Dermis blood vessel endothelial cell (primary cell): ENCODE measurements at places on chromosomes 12 and 14.
A peak's percentile ranks its signal among the peaks of the same experiment; 100 is the strongest.

DNA sequence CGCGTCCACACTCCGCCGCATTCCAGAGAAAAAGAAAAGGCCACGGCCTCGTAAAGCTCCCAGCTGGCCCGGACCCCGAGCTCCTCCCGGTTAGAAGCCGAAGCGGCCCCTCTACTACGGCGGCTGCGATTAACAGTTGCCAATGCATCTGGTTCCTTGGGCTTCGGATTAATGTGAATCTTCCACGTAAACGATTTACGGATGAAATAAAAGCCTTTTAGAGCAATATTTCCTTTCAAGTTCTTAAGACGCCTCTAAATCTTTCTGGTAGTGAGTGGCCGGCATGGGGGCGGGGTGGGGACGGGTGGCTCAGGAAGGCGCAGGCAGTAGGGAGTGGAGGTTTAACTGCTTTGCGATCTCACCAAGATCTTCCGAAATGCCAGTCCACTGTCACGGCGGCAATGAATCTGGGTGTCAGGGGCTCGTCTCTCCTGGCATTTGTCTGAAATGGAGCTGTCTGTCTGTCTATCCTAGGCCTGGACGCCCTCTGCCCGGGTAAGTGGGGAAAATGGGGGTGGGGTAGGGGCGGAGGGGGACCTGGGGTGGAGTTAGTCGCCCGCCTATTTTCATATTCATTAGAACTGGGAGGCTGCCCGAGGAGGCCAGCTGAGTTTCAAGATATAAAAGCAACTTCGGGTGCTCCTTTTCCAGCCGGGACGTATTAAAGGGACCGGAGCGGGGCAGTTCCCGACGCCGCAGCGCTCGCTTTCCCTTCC, 413 bp upstream of the ALX1 start:
- peak; percentile 15 for DNase-seq

- DNase-seq = no peak
Measured at GRCh38 chr14:64950889-64951288, 8.3 kb upstream of the GPX2 start.

DNA sequence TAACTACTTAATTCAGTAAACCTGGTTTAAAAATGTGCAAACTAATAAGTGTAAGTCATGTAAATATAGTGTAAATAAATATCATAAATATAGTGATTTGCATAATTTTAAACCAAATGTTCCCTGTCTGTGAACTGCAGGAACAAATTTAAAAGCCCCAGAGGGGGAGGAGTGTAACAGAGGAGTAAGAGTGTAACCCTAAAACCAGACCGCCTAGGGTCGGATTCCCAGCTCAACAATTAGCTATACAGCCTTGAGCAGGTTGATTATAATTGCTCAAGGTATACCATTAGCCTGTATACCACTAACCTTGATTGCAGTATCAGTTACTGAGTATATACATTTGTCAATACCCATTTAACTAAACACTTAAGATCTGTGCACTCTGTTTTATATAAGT, 218.4 kb downstream of the ADAMTS20 start:
- no peak for DNase-seq

DNA sequence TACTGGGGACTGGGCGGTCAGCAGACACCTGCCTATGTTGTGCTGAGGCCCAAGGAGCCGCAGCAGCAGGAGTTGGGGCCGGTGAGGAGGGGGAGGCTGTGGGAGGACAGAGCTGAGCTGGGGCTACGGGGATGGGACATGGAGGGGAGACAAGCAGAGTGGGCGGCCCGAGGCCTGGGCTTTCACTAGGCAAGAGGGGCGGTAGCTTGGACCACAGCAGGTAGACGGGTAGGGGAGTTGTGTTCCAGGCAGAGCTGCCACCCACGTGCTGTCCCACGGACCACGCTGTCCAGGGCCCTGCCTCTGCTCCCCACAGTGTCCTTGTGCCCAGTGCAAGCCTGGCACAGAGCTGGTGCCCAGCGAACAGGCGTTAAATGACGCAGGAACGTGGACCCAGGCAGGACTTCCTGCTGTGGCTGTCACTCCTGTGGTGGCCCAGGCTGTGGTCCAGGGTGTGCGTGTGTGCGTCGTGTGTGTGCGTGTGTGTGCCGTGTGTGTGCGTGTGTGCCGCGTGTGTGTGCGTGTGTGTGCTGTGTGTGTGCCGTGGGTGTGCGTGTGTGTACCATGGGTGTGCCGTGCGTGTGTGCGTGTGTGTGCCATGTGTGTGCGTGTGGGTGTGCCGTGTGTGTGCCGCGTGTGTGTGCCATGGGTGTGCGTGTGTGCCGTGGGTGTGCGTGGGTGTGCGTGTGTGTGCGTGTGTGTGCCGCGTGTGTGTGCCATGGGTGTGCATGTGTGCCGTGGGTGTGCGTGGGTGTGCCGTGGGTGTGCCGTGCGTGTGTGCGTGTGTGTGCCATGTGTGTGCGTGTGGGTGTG, 6.8 kb downstream of the CEP170B start:
- no peak for DNase-seq

GRCh38 chr14:89858089-89858488, 96.4 kb downstream of the EFCAB11 start:
- no peak for DNase-seq

DNA sequence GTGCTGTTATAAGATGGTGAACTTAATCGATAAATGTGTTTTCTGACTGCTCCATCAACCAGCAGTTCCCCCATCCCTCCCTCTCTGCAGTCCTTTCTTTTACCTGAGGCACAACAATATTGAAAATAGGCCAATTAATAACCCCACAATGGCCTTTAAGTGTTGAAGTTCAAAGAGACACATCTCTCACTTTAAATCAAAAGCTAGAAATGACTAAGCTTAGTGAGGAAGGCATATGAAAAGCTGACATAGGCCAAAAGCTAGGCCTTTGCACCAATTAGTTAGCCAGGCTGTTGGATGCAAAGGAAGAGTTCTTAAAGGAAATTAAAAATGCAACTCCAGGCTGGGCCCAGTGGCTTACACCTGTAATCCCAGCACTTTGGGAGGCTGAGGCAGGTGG, 43.7 kb downstream of the SAV1 start:
- DNase-seq = no peak

DNA sequence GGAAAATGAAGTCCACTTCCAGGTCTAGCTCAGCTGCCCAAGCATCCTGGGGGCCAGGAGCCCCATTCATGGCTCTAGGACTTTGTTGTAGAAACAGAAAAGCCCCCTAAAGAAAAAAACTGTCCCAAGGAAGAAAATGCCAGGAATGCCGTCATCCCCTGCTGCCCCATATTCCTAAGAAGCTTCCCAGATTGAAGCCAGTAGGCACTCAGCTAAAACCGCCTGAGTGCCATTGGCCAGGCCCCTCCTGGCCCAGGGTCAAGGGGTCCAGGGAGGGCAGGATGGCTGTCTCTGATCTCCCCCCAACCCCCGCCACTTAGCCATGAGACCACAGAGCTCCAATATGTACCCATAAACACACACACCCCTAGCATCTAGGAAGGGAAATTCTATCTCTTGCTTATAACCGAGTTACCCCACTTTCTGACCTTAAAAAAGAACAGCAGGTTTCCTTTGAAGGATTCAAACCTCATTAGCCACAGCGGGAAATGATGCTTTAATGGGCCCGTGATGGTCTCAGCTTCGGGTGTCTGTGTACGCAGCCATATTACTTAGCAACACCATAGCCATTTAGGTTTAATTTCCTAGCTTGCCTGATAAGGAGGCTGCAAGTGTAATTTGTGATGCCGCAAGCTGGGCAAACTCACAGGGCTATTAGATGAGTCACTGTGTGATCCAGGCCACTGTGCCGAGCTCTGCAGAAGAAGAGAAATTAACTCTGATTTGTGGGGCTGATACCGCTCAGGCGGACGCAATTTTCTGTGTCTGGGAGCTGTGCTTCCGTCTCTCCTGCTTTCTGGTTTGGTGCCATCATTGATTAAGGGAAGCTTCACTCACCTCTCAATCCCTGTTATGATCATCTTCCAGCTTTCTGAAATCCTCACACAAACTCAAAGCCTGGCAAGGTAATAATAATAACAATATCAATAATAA, 84.2 kb downstream of the GCH1 start:
- DNase-seq = peak; percentile 69

DNA sequence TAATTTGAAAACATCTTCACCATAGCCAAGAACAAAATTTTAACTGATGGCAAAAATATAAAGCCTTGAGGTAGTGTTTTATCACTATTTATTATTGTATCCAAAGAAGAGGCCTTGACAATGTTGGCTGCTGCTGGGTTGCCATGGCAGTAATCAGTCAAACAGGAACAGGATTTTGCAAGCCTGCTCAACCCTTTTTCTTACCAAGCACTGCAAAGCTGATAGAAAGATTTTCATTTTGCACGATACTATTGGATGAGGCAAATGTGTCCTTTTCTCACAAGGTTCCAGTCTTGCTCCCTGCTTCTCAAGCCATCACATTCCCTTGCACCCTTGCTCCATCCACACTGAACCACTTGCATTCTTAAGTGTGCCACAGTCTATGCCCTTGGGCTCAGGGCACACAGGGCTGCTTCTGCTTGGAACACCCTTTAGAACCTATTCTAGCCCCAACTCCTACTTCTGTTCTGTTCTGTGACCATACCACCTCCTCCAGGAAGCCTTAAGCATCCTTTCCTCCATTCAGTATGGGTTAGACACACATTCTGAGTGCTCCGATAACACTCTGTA, 76.5 kb upstream of the AMIGO2 start:
- DNase-seq = no peak

- DNase-seq = no peak
Measured at GRCh38 chr14:23704890-23705289, 68.7 kb downstream of the DHRS2 start.

DNA sequence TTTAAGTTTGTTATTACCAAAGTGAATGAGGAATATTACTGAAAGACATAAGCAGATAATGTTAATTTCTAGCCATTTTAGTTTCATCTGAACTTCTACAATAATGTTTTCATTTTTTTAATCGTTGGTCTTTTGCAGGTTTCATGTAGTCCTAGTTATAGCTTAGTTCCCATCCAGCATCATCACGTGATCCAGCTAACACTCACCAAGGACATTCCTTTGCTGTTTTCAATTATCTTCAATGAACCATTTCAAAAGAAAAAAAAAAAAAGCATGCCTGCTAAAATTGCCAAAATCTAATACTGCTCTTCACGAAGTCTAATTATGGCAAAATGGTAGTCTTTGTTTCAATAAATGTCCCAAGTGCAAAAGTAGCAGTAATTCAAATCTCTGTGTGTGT, 187.7 kb upstream of the ATXN7L3B start:
- DNase-seq = no peak

- DNase-seq = no peak
Measured at GRCh38 chr14:77219591-77219990, 38.0 kb downstream of the TMEM63C start.

- DNase-seq = no peak
Measured at GRCh38 chr12:25725931-25726330, 172.8 kb upstream of the LMNTD1 start.

GRCh38 chr12:19457561-19457960, 18.3 kb downstream of the AEBP2 start:
- DNase-seq = no peak
